ENCODE measurements at places on chromosomes 13 and 19. TPM values are rescaled to one million over a fixed set of nuclear protein-coding genes. Genes with fewer than 3 reads are reported as not detected.

GRCh38 chr13:51697855-51698254, 106.1 kb downstream of the DHRS12 start:
- no peak for DNase-seq

CLDND2 gene
- 72.8 TPM for total RNA-seq

PROZ gene
- total RNA-seq: not detected

GRCh38 chr19:16143399-16144215, at the start of gene HSH2D:
Gene HSH2D (plus strand): TSS chr19:16143685. CDS start chr19:16148751, 5,066 bp downstream.
- peak; percentile 73 for DNase-seq

- DNase-seq: no peak
Measured at GRCh38 chr19:4795400-4795799, 3.9 kb downstream of the FEM1A start.

DNA sequence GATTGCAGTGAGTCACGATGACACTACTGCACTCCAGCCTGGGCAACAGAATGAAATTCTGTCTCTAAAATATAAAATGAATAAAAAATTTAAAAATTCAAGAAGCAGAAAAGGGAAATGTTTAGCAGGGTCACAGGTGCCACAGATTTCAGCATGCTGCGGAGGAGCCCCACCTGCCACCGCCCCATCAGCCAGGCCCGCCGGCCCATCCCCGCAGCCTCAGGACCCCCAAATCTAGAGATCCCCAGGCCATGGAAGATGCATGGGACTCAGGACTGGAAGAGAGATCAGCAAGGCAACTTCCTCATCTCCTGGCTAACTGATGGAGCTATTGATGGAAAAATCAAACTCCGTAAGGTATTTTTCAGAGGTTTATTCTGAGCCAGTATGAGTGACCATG, 208.2 kb downstream of the UQCRFS1 start:
- no peak for DNase-seq

DNA sequence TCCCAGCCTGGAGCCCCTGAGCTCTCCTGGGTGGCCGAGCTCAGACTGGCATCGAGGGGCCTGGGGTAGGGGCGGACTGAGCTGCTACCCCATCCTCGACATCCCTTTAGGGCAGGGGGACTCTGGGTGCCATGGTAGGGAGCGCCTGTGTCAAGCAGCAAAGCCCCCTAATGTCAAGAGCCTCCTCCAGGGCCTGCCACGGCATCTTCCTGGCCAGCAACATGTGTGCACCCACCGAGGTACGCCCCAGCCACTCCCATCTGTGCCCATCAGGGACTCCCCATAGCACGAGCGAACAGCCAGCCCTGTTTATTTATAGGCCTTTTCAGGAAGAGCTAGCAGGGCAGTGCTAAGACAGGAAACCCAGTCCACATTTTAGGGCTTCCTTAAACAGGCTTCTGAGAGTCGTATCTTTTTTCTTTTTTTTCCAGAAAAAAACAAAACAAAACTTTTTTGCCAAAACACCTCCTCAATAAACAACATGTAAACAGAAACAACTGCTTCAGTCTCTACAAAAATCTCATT, 14.3 kb downstream of the LRP3 start:
- DNase-seq: no peak

- no peak for DNase-seq
Measured at GRCh38 chr13:48255954-48256353, 22.9 kb downstream of the ITM2B start.

DNA sequence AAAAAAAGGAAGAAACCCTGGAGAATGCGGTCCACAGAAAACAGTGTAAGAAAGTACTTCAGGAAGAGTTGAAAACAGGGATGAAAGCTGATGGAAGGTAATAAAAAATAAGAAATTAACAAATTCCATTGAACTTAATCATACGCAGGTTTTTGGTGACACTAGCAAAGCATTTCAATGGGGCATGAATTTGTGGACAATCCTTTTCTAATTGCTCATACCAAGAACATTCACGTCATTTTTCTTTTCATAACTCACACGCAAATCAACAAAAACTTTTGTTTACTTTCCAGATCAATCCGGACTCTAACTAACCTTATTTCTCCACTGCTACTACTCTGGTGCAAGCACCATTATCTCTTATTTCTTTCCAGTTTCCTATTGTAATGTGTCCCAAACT, 1195.0 kb downstream of the SLITRK5 start:
- no peak for DNase-seq

PRRG2 gene
- not detected for total RNA-seq

DNA sequence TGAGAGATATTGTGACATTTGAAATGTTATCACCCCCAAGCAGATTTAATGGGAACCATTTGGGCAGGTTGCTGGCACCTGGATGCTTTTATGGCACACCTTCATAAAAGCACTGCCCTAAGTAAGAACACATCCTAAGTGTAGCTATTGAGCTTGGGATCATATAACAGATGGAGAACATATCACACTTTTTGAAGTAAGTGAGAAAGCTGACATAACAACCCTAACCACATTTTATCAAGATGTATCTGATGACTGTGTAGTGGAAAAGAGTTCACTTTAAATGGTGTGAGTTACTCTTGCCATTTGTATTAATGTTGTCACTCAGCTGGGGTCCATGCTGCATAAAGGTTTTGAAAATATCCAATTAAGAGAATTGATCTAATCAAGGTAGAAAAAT, 287.9 kb downstream of the DCLK1 start:
- DNase-seq: no peak

FCHO1 gene
- total RNA-seq: 56.1 TPM

GRCh38 chr13:45621950-45622349, 6.4 kb upstream of the ERICH6B start:
- DNase-seq: peak; percentile 11

PPM1N gene
- total RNA-seq: 5.1 TPM

DNA sequence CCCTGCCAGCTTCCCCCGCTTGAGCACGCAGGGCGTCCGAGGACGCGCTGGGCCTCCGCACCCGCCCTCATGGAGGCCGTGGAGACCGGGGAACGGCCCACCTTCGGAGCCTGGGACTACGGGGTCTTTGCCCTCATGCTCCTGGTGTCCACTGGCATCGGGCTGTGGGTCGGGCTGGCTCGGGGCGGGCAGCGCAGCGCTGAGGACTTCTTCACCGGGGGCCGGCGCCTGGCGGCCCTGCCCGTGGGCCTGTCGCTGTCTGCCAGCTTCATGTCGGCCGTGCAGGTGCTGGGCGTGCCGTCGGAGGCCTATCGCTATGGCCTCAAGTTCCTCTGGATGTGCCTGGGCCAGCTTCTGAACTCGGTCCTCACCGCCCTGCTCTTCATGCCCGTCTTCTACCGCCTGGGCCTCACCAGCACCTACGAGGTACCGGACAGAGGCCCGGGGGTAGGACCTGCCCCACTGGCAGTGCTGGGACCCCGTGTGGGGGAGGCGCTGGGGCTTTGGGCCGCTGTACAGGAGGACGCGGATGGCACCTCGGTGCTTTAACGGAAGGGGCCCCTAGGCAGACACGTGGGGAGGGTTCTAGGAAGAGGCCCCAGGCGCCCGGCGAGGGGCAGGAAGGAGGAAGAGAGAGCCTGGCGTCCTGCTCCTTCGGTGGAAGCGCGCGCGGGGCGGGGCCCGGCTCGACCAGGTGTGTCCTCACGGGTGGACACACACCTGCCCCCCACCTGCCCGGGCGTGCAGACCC, 681 bp downstream of the SLC5A5 start:
- peak; percentile 28 for DNase-seq

GRCh38 chr13:92657565-92657964, 569.0 kb upstream of the GPC6 start:
- DNase-seq: no peak

MICOS13 gene
- total RNA-seq: 17.7 TPM

INAFM1 gene
- total RNA-seq: 10.3 TPM

DNA sequence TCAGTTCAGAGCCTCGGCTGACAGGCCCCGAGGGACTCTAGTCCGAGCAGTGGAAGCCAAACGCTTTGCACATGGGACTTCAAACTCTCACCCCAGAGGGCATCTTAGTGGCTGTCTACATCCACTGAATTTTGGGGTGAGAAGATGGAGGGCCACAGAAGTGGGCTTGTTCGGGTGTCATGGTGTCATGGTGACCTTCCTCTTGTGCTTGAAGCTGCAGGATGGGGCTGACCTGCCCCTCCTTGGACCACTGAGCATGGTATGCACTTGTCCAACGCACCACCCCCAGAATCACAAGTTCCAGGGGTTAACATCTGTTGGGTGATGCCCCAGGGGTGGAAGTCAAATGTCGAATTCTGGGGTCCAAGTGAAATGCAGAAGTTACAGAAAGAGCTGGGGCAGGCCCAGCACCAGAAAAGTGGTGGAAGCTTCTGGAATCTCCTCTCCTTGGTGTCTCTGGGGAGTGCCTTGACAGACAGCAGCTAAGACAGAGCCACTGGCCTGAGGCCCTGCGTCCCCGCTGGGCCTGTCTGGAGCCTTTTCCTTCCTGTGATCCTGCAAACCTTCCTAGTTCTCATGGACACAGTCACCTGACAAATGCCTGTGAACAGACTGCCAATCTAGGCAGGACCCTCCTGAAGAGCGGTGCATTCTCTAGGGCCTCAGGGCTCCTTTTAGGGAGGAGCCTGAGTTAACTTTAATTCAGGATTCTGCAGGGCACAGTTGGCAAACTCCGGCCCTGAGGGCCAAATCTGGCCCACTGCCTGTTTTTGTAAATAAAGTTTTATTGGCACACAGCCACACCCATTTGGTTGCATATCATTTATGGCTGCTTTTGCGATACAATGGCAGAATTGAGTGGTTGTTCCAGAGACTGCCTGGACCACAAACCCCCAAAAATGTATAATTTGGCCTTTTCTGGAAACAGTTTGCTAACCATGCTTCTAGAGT, 65.1 kb upstream of the RANBP3 start:
- peak; percentile 7 for DNase-seq

SDHAF1 gene
- 12.1 TPM for total RNA-seq

DNA sequence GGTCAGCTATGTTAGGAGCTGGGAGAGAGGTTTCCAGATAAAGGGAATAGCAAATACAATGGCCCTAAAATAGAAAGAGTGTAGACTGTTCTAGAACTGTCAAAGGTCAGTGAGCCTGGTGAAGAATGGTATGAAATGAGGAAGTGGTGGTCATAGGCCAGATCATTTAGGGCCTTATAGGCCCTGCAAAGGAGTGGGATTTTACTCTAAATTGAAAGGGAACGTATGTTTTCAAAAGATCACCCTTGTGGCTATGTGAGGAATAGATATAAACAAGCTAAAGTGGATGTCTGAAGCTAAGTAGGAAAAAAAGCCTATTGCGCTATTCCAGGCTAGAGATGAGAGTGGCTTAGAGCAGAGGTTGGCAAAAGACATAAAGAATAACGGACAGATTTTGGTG, 70.7 kb upstream of the TDRD3 start:
- DNase-seq: no peak

GRCh38 chr13:32748305-32748704, 162.1 kb downstream of the PDS5B start:
- DNase-seq: no peak

- DNase-seq: no peak
Measured at GRCh38 chr19:33465834-33466233, 55.8 kb downstream of the PEPD start.

ANKRD27 gene
- 35.8 TPM for total RNA-seq

DNA sequence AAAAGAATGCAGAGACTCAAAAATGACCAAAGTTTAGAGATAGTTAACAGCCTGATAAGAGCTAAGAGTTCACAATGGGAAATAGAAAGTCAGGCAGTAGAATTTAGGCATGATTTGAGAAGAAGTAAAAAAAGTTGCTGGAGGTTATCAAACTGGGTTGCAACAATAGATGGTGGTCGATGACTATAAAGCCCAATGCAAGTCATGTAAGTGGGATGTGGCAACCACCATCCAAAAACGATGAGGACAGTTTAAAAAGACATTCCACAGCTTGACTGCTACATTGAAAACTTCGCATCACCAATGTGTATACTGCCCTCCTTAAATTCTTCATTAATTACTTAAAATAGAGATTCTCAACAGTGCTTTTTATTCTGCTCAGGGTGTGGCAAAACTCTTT, 19.7 kb downstream of the ELF1 start:
- no peak for DNase-seq

GRCh38 chr13:48154671-48155070, 59.8 kb upstream of the MED4 start:
- no peak for DNase-seq

DNA sequence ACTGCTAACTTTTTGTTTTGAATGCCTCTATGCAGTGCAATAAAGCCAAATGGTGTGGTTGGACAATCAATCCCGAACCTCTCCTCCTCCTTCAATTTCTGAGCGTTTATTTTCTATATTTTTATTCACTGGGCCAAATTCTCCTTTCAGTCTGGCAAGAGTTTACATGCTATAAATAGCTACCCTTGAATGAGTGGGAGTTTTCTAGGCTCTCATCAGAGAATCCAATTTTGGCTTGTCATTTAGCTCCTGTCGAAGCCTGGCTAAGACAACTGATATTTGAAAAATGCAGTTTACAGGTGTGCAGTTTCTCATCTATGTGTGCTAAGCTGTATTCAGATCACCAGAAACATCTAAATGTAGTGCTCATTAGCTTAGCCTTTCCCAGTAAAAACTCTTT, 61.8 kb downstream of the OLFM4 start:
- no peak for DNase-seq

SCAMP4 gene
- 53.7 TPM for total RNA-seq

DNA sequence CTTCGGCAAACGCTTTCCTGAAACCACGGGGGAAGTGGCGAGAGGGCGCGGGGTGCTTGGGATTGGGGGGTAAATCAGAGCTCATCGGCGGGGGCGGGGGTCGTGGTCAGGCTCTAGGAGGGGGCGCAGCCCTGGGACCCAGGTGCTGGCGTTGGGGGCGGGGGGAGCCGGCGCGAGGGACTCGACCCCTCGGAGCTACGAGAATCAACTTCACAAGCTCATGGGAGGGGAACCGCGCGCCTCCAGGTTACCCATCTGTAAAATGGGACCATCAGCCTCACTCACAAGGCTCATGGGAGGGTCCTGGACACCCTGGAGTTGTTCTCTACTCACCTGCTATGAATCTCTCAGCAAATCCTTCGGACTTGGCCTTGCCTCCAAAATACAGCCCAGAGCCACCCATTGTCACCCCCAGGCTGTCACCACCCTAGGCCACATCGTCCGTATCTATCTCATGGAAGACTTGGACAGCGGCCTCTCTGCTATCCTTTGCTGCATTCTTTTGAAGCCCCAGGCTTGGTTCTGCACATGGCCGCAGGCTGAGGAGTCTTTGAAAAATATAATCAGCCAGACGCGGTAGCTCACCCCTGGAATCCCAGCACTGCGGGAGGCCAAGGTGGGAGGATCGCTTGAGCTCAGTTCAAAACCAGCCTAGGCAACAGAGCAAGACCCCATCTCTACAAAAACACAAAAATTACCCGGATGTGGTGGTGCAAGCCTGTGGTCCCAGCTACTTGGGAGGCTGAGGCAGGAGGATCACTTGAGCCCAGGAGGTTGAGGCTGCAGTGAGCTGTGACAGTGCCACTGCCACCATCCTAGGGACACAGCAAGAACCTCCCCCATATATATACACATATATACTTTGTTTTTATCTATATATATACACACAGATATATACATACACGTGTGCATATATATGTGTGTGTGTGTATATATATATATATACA, 939 bp upstream of the RANBP3 start:
- DNase-seq: peak; percentile 33

DNA sequence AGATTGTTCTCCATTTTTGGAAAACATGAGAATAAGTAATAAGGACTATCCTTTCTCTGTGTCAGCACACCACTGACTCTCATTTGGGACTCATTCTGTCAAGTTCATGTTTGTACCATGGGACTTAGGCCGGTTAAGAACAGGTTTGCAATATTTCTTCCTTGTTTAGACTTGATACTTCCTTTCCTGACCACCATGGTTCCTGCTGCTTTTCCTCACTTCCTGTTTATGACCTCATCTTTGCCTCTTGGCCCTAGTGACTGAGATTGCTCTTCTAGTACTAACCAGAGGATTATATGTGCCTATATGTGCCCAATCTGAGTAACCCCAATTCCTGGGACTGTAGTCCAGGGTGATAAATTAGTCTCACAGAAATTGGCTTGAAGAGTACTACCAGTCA, 32.5 kb upstream of the NDFIP2 start:
- peak; percentile 40 for DNase-seq
